Activated CD8-positive, alpha-beta memory T cell treated with anti-CD3 and anti-CD28 coated beads for 1 hour (primary cell): ENCODE measurements at places on chromosomes 6 and 20.

DNA sequence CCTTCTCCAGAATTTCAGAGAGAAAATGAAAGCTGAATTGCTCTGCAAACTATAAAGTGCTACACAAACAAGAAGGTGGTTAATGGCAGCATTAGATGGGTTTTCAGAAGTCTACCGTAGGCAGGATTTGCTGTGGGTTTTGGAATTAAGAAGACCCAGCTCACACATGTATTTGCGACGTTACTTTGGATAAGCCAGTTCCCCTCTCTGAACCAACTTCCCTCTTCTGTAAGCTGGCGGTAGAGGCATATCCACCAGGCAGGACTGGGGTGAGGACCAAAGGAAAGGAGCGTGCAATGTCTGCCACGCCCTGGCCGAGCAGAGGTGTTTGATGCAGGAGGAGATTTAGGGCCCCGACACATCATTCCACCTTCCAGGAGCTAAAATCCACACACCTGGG, 6.9 kb downstream of the RSPO4 start:
- DNase-seq: no peak

GRCh38 chr6:128025478-128025877, 124.6 kb upstream of the THEMIS start:
- no peak for DNase-seq

- DNase-seq: no peak
Measured at GRCh38 chr20:36777167-36777566, 3.6 kb upstream of the DSN1 start.

- DNase-seq: no peak
Measured at GRCh38 chr20:50892394-50892793, 38.8 kb downstream of the ADNP start.

GRCh38 chr6:142838821-142839685, 105.9 kb downstream of the HIVEP2 start:
- no peak for DNase-seq

DNA sequence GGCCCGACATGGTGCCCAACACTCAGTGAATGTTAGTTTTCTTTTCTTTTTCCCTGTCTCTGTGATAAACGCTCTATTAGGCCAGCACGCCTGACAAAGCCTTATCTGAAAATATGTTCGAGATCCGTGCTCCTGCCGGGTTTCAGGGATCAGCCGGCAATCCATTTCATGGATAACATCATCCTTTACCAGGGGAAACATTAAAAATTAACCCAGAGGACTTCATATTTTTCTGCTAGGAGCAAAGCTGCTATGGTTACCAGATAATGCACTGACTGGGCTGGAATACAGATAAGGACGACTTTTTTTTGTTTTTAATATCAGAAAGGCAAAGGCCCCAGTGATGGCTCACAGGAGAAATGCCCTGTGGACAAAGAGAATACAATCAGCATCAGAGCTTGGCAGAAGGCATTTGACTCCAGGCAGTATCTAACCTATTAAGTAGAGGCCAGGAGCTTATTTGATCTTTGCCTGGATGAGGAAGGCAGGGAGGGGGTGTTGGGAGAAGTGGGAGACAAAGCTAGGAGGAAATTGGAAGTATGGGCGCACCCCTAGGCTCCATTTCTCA, 482.0 kb upstream of the CHD6 start:
- no peak for DNase-seq

- DNase-seq: no peak
Measured at GRCh38 chr6:56387621-56388414, 140.4 kb upstream of the COL21A1 start.

- DNase-seq: no peak
Measured at GRCh38 chr20:38211200-38212097, 46.4 kb upstream of the TGM2 start.

- DNase-seq: no peak
Measured at GRCh38 chr20:10972219-10972860, 298.5 kb upstream of the JAG1 start.

DNA sequence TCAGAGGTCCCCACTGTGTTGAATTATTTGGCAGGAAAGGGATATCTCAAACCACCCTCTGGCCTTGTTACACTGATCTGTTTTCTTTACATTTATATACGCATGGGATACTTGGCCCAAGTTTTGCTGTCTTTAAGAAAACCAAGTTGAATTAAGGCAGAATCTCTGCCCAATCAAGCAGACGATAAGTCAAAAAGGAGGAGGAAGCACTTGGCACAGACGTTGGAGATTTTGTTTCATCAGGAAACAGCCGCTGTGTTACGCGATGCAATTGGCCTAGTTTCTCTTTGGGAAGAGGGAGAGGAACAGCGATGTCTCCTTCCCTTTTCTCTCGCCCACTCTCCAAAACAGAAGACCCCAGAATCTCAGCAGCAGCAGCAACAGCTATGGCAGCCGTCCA, 20.2 kb upstream of the NAA20 start:
- no peak for DNase-seq

- DNase-seq: no peak
Measured at GRCh38 chr6:143336446-143337152, 113.9 kb downstream of the ADAT2 start.

- no peak for DNase-seq
Measured at GRCh38 chr6:36463676-36464075, 20.9 kb downstream of the KCTD20 start.

DNA sequence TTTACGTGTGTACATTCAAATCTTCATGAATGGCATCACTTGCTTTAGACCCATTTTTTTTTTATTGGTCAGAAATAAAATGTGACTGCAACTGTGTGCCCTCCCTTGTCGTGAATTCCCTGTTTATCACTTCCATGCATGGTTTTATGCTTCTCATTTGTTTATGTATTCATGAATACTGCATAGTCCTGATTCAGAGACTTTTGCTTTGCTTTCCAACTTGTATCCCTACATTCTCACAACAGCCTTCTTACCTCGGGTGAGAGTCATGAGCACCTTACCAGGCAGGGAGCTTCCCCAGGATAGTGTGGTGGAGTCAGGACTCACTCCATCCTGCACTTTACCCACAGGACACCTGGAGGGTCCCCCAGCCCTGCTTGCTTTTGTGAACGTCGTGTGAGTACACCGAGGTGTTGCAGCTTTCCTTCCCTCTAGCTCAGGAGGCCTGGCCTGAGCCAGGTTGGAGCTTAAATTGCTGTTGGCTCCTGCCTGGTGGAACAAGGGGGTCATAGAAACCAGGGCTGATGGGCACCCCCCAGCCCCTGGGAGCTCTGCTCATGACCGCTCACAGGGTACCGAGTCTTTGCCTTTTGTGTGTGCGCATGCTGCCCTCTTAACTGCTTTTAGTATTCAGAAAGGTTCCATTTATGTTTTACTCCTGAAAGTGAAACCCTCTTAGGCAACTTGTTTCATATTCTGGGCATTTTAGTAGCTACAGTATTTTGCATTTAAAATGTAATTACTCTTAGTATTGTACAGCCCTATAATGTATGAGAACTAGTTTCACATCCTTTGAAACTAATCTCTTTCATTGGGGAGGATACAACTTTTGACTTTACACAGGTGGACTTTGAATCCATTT, 66.0 kb downstream of the CDS2 start:
- DNase-seq: no peak

DNA sequence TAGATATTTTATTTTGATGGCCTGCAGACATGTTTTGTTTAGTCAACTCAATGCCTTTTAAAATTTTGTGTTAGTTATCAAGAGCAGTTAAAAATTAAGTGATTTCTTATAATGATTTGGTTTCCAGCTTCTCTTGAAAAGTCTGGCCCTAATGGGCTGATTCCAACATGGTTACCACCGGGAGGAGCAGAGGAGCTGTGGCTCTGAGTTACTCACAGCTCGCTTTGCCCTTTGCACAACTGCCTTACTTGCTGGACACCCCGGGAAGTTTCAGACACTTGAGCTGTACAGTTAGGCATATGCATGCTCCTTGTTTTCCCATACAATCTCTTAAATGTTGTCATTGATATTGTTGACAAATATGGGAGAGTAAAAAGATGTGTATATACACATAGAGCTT, 173.1 kb upstream of the MMS22L start:
- no peak for DNase-seq

DNA sequence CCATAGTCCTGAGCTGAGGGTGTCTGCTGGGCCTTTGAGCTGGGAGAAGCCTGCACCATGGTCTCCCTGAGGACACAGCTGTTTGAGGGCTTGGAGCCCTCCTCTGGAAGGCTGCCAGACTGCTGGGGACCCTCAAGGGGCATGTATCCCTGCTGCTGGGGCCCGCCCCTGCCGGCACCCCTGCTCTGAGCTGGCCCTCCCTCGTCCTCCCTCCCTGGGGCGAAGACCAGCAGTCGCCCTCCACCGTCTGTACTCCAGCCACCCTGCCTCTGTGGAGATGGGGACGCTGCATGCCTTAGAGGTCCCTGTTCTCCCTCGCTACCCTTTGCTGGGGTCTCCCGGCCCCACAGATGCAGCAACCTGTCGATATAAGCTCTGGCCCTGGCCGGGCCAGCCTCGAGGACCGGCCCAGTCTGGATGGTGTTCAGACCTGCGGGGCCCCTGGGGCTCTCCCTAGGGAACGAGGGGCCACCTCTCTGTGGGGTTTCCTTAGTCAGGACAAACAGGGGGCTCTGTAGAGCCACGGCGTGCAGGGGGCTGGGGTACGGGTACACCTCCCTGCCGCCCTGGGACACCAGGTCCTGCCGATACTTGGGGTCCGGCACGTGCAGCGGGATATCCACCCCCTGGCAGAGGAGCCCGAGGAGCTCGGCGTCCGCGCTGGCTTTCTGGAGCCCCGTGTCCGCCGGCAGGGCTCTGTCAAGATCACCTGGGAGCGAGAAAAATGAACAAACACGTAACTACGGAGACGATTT, 11.0 kb downstream of the DACT2 start:
- DNase-seq: no peak

GRCh38 chr6:30761791-30762429, 17.6 kb upstream of the IER3 start:
- DNase-seq: no peak

- DNase-seq: no peak
Measured at GRCh38 chr6:107732461-107732860, 91.7 kb downstream of the SCML4 start.

GRCh38 chr6:132188556-132189264, 212.6 kb downstream of the MOXD1 start:
- DNase-seq: no peak

DNA sequence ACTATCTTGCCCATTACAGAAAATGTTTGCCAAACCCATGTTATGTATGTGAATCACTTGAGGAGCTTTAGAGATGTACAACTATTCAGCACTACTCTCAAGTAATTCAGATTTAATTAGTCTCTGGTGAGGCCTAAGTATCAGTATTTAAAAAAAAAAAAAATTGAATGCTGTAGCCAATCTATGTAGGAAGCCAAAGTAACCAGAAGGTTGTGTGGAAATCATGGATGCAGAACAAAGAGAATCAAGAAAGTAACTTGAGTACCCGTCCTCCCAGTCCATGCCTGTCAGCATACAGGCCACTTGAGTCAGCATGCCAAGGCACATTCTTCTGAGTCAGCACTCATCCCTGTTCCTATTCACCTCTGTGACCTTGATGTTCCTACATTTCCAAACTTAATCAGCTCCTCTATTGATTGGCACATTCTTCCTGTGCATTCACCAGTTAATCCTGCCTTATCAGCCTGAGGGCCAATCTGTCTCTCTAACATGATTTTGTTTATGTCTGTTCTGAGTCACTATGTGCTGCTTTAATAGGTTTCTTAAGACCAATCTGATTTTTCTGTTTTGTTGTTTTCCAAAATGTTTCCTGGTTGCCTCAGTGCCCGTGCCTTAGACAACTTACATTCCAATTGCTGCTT, 165.6 kb downstream of the KCNQ5 start:
- no peak for DNase-seq

DNA sequence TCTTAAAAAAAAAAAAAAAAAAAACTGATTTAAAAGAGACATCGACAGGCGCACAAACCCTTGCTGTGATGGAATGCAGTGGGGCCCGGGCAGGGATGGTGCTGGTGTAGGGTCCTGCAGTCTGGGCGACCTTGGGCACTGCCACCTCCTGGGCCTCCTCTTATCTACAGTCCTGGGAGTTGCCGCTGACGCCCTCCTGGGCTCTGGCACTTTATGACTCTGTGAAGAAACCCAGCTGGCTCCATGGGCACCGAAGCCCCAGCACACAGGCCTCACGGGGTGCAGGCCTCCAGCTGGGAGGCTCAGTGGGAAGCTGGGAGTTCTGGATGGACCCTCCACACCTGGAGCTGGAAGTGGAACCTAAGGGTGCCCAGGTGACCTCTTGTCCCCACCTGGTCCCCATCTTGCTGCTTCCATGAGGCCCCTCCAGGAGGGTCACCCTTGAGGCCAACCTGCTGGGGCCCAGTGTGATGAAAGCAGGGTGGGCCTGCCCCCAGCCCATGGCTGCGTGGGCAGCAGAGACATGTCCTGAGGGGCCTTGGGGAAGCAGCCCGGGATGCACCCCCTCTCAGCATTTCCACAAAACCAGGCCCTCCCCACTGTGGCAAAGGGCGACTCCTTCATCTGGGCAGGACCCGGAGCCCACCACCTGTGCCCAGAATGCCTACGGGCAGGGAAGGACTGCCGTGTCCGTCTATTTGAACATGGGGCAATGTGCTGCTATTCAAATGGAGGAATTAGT, 104.9 kb downstream of the ASXL1 start:
- no peak for DNase-seq

DNA sequence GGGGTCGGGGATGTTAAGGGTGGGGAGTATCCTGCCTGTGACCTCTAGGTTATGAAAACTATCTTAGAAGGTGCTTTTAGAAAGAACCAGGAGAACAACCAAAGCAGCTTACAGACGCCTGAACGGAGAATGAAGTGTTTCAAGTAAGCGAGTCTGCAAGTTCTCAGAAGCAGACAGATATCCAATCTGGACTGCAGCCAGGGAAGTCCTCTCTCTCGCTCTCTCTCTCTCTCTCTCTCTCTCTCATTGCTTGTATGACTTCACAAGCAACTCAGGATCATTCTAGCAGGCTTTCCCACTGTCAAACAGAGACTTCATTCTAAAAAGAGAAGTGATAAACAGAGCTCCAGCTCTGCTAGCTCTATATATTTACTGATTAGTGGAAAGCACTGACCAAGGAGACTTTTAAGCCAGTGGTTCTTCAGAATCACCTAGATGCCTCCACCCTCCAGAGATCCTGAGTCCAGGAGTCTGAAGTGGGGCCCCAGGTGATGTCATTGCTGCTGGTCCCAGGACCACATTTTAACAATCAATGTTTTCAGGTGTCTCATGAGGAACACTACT, 6.0 kb downstream of the TCF21 start:
- DNase-seq: no peak

DNA sequence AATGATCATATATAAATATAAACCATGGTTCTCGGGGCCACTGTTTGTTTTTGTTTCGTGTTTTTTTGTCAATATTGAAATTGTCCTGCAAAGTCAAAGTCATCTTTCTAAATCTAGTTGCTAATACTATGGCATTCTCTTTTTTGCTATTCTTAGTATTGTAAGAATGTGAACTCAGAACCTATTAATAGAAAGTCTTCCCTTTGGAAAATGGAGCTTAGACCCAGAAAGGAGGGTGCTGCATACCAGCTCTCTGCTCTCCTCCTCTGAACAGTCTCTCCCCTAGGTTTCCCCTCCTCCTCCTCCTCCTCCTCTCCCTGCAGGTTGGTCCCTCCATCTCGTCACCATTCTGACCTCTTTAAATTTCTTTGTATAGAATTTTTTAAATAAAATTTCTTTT, 150.4 kb upstream of the CCN2 start:
- DNase-seq: no peak

GRCh38 chr6:136137008-136137692, 113.0 kb downstream of the MTFR2 start:
- DNase-seq: no peak
